NCI-H2171 (cell line): ENCODE measurements at places on chromosomes 2 and 18.

GRCh38 chr2:33136056-33136455 lies 189.3 kb downstream of the LTBP1 start:
- DNase-seq: no peak

- DNase-seq: no peak
Observed at GRCh38 chr2:14401873-14402272, 230.6 kb upstream of the LRATD1 start.

- DNase-seq: no peak
Observed at GRCh38 chr18:59736061-59736460, 38.8 kb upstream of the CCBE1 start.

DNA sequence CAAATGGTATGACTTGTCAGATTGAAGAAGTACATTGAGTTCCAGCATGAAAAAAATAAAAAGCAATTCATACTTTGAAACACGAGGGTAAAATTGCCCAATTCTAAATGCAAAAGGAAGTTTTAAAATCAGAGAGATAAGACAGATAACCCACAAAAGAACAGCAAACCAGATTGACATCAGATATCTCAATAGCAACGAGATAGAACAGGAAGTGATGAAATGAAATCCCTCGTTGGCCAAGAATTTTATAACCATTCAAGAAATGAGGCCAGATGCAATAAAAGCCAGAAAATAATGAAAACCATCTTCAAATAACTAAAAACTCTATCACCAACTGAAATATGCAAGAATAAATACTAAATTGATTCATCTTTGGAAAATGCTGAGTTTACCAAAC lies 172.8 kb downstream of the CD226 start:
- DNase-seq: no peak

DNA sequence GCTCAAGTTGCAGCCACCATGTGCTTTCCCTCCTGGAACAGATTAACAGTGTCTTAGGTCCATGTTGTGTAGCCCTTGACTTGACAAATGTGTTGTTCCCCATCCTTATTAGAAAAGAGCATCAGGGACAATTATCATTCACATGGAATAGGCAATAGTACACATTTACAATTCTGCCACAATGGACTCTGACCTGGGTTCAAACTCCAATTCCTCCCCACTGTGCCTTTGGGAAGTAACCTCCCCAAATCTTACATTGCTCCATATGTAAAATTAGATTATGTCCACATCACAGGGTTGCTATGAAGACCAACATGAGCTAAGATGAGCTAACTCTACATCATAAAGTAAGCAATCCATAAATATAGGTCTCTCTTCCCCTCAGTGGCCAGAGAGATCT lies 193.8 kb downstream of the NRP2 start:
- DNase-seq: no peak

- no peak for DNase-seq
Observed at GRCh38 chr2:181823405-181823804, 68.1 kb upstream of the ITPRID2 start.

GRCh38 chr2:29578084-29578598 lies 343.2 kb downstream of the ALK start:
- DNase-seq: no peak

DNA sequence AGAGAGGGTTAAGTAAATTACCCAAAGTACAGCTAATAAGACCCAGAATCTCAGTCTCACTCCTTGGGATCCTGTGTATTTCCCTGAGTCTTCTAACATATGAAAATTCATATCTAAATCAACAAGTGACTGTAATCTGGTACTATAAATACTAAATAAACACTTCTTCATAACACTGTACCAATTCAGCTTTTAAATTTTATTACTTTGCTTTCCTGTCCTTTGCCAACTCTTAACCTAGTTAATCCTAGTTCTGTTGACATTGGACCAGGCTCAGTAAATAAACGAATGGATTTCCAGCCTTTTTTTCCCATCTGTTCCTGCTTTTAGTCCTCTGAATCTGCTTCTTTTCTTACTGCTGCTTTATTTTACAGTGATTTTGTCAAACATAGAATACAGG lies 13.8 kb downstream of the MRPL35 start:
- DNase-seq: no peak

GRCh38 chr2:3595985-3596384 lies 1.1 kb downstream of the COLEC11 start:
- DNase-seq: no peak

GRCh38 chr2:152890736-152891135 lies 172.3 kb downstream of the ARL6IP6 start:
- DNase-seq: no peak

- no peak for DNase-seq
Observed at GRCh38 chr2:209208211-209208610, 215.6 kb upstream of the MAP2 start.

GRCh38 chr2:45978302-45978859 lies 318.8 kb upstream of the EPAS1 start:
- DNase-seq: no peak

DNA sequence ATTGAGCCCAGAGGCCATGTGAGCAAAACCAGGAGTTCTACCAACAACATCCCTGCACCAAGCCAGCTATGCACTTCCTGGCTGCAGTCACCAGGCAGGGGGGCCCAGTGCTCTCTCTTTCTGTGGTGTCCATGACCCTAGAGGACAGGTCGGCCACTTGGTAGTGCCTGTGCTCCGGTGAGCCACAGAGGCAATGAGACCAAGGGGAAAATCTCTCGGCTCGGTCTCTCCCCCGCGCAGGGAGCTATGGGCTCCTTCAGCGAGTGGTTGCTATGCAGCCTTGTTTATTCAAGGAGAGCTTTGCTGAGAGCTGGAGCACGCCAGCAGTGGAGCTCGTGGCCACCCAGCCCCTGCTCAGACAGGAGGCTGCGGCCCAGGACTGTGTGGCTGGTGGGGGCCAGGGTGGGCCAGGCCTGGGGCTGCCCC lies at the start of gene TOGARAM2:
TOGARAM2 (plus strand) TSS at position 283 of the 426 bp plus-strand sequence. CDS start 13,537 bp downstream, outside the sequence.
- DNase-seq: no peak

DNA sequence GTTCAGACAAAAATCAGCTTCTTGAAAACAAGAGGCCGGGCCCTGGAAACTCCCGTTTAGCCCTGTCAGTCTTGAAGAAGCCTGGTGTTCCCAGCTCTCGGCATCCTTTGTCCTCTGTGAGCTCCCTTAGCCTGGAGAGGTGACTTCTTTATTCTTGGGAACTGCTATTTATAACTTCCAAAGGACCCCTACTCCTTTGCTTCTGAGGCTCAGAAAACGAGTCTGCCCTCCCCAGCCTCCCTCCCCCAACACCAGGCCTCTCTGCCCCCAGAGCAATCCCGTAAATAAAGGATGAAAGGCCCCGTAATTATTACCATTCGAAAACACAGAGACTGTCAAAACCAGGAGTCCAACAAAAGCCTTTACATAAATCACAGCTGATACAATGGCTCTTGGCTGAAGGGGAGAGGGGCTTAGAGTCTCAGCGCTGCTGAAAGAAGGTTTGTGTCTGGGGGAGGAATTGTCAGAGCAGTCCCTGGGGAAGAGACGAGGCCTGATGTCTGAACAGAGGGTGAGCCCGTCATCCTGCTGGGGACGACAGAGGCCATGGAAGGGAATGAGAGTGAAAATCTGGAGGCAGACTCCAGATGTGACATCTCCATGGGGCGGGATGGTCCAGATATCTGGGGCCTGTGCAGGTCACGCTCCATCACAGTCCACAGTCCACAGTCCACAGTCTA lies 283.0 kb downstream of the MYCN start:
- no peak for DNase-seq

DNA sequence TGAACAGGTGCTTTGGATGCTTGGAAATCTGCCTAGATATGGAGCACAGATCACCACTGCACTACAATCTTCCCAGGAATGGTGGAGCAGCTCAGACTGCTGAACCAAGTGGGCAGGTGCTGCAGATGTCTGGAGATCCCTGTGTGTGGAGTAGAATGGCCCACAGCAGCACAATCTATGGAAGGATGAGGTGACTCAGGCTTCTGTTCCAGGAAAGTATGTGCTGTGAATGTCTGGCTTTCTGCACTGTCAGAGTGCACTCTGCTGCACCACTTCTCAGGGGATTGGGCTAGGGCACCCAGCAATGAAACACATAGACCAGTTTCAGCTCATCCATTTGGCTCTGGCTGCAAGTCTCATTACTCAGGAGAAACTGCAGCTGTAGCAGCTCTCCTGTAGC lies 865.4 kb upstream of the NXPH2 start:
- DNase-seq: no peak

DNA sequence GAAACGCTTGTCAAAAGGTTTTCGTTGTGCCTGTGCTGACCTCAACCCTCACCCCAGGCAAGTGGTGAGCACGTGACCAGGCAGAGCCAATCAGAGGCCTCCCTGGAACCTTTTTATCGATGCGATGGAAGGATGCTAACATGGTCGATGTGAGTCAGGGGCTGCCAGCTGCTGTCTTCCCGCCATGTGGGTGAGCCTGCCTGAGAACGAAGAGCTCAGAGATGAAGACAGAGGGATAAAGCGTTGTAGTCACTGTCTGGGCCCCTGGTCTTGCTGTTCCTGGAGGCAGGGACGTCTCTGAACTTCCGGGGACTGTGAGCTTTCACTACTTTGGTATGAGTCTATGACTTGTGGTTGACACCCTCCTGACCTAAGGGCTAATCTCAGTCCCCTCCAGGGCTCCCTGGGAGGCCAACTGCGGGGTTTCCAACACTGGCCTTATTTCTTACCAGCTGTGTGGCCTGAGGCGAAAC lies 18.6 kb downstream of the DNMT3A start:
- DNase-seq: no peak

- DNase-seq: peak; percentile 55
Observed at GRCh38 chr18:77366720-77367641, 117.3 kb downstream of the GALR1 start.

DNA sequence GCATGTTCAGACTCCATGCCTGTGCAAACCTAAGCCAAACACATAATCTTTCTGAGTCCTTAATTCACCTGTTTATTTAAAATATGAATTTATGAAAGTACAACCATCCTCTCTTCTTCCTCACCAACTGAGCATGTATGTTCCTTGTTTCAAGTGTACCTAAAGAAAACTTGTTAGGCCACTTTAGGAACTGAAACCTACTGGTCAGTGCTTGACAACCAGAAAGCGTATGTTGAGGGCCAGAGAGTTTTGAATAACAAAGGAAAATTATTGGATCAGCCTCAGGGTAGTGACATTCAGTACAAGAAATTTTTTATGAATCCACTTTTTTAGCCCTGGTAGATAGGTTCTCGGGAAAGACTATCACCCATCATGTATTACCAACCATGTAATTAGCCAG lies 847.6 kb upstream of the CELF4 start:
- no peak for DNase-seq

GRCh38 chr2:2757764-2758163 lies 426.7 kb upstream of the MYT1L start:
- DNase-seq: no peak

- DNase-seq: no peak
Observed at GRCh38 chr2:240135706-240136012, 446 bp downstream of the COPS9 start.

DNA sequence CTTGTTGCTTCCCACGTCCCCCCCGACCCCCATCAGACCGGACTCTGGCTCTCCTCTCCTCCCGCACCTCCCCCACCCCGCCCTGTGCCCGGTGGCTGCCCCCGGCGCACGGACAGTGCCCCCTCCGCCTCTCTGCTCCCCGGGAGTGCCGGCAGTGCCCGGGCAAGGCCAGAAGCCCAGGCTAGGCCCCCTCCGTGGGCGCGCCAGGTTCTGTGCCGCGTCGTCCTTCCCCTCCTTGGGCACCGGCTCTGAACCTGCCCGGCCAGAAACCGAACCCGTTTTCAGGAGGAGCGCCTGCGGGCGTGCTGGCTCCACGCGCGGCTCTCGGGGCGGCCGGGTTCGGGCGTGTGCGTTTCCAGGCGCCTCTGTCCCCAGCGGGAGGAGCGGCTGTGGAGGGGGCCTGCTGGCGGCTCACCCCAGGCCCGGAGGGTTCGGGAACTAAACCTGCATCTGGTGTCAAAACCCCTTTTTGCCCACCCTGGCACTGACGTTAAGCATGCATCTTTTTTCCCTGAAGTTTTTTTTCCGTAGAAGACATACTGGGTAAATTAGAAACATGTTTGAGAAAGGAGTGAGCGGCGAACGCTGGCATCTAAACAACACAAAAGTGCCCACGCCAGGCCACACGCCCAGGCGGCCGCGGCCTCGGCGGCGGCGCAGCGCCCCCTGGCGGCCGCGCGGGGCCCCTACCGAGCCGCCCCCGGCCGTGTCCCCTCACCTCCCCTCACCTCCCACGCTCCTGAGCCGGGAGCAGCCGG lies 123.9 kb upstream of the SLC1A4 start:
- DNase-seq: peak; percentile 59

- DNase-seq: no peak
Observed at GRCh38 chr2:161041356-161041755, 118.9 kb upstream of the TANK start.

DNA sequence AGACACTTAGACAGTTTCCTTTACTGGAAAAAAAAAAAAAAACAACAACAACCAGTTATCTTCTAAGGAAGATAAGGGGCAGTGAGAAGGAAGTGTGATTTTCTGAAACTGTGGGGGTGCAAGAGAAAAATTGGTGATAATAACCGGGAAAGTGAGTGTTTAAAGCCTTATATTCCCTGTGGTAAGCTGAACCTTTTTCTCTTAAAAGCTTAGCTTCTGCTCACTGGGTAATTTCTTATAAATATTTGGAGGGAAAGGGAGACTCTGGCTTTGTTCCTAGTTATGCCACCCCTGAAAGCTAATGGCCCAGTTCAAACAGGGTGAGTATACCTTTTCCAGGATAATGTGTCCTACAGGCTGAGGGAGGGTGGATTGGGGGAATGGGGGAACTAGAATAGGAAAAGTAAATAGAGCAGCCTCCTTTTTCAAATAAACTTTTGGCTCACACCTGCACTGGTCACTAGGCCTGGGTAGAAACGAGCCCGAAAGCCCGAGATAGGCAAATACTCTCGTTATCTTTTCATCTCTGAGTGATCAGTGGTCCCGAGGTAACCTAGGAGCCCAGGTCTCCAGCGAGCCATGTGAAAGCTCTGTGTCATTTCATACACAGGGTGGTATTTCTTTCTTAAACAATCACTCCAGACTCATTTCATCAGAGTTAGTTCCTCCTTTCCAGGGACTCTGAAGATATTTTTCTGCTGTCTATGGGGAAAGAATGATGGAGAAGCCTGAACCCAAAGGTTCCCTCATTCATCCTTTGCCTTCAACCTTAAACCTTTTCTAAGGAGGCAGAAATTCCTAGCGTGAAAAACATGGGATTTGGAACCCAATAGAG lies 15.5 kb upstream of the SRBD1 start:
- no peak for DNase-seq

GRCh38 chr2:128525653-128526052 lies 207.0 kb upstream of the HS6ST1 start:
- no peak for DNase-seq

GRCh38 chr2:45178359-45178758 lies 169.1 kb upstream of the SIX2 start:
- DNase-seq: no peak

- DNase-seq: no peak
Observed at GRCh38 chr2:236121546-236121945, 46.6 kb downstream of the GBX2 start.

DNA sequence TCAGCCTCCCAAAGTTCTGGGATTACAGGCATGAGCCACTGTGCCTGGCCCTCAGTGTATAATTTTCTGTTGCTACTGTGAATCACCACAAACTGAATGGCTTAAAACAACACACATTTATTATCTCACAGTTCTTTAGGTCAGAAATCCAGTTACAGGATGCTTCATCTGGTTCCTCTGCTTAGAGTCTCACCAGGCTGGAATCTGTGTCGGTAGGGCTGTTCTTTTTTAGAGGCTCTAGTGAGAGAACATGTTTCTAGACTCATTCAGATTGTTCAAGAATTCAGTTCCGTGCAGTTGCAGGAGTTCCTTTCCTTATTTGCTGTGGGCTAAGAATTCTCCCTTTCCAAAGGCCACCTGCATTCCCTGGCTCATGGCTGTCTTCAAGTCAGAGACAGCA lies 22.2 kb downstream of the CCDC121 start:
- DNase-seq: no peak
